Left colon (tissue), 2 donors: ENCODE measurements at places on chromosomes 12 and 14. TPM values are rescaled to one million over a fixed set of nuclear protein-coding genes. Genes with fewer than 3 reads are reported as not detected.

DNA sequence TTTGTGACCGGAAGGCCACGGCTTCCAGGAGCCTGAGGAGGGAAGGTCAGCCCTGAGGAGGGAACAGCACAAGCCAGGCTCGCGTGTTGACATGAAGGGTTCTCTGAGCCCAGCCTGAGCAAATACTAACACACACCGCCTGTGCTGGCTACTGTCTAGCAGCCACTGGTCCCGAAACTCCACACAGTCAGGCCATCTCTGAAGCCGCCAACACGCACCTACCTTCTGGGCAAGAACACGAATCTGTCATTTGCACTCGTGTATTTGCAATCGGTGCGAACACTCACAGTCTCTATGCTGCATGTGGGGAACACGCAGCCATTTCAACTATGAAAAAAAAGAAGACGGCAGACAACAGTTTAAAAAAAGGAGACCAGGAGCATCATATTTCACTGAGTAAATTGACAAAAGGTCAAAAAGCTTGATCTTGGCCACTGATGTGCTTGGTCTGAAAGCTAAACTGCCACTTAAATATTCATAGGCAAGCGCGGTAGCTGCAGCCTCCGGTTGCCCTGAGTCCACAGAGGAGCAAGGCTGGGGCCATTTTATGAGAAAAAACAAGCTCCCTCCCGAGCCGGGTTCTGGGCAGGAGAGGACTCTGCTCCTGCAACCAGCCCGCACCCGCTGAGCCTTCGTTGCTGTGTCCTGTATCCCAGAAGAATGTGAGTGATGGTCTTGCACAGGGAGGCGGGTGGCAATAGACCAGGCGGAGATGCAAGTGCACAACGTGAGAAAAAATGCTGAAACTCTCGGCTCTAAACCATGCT, 57.8 kb downstream of the RIMBP2 start:
- DNase-seq = no peak

- DNase-seq = no peak
Observed at GRCh38 chr12:92431146-92431545, 271.6 kb upstream of the PLEKHG7 start.

GRCh38 chr12:51371295-51371953, 19.8 kb downstream of the GALNT6 start:
- no peak for DNase-seq

Gene ASB2
- total RNA-seq = 13.7 TPM

Gene ATL1
- total RNA-seq = 12.0 TPM
